ENCODE measurements at places on chromosomes 7 and 10. TPM values are rescaled to one million over a fixed set of nuclear protein-coding genes. Genes with fewer than 3 reads are reported as not detected.

CHST3 gene
- total RNA-seq = 21.8 TPM

FEZF1 gene
- not detected for total RNA-seq

NKX1-2 gene
- not detected for total RNA-seq

RALA gene
- total RNA-seq = 16.7 TPM

HMX3 gene
- not detected for total RNA-seq

GIMAP5 gene
- not detected for total RNA-seq

Measured in myometrial cell (primary cell).